Transverse colon (tissue), 4 donors: ENCODE measurements at places on chromosomes 16 and 17. TPM values are rescaled to one million over a fixed set of nuclear protein-coding genes. Genes with fewer than 3 reads are reported as not detected.

- DNase-seq, result no peak
Measured at GRCh38 chr16:19287241-19287640, 1.7 kb downstream of the CLEC19A start.

DNA sequence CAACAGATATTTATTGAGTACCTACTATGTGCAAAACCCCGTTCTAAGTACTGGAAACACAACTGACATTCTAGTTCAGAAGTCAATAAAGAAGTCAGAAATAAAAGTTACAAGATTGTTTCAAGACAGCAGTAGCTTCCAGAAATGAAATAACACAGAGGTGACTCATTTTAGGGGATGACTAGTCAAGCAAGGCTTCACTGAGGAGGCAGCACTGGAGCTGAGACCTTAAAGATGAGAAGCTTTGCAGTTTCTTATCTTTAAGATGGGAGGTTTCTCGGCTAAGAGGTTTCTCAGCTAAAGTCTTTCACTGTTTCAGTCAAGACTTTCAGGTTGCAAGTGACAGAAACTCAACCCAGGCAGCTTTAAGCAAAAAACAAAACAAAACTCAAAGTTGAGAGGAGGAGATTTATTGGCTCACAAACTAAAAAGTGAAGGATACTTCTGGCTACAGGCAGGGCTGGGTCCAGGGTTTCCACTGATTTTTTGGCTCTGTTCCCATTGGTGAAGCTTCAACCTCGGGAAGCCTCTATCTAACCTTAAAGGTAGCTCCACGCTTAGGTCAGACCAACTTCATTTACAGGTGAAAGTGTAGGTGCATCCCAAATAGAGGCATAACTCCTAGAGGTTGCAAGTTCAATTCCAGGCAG lies 7.4 kb upstream of the MMP2 start:
- DNase-seq, result no peak

- DNase-seq, result no peak
Measured at GRCh38 chr16:63945806-63946205, 1176.1 kb downstream of the CDH11 start.

GRCh38 chr16:88783391-88784073 lies 1.5 kb downstream of the PIEZO1 start:
- DNase-seq, result no peak

GRCh38 chr16:64312980-64313379 lies 808.9 kb downstream of the CDH11 start:
- DNase-seq, result no peak

- no peak for DNase-seq
Measured at GRCh38 chr16:72969146-72969545, 78.8 kb downstream of the ZFHX3 start.

- no peak for DNase-seq
Measured at GRCh38 chr17:67459985-67460384, 82.9 kb downstream of the PITPNC1 start.

- DNase-seq, result no peak
Measured at GRCh38 chr17:41823141-41823524, 10.3 kb downstream of the FKBP10 start.

DNA sequence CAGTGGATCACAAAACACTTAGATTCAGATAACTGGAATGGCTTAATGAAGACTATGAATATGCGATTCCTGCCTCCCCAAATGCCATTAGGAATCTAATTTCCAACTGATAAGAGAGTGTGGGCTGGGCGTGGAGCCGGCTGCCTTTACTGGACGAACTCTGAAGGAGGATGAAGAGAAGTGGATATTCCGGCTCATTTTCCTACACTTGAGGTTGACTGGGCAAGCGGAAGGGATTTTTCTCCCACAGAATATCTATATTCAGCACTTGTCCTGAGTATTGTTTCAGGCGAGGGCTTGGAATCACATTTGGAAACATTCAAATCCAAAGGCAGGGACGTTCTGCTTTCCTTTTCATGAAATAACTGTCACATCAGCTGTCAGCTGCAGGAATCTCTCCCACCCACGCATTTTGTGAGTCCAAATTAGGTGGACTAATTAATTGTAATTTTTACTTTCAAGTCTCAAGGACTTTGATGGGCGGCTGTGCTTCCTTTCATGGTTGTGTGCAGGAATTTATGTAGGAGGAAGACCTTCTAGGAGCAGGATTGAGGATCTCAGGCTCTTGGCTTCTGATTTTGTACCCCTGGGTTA lies 138.5 kb downstream of the PITPNC1 start:
- DNase-seq, result no peak

DNA sequence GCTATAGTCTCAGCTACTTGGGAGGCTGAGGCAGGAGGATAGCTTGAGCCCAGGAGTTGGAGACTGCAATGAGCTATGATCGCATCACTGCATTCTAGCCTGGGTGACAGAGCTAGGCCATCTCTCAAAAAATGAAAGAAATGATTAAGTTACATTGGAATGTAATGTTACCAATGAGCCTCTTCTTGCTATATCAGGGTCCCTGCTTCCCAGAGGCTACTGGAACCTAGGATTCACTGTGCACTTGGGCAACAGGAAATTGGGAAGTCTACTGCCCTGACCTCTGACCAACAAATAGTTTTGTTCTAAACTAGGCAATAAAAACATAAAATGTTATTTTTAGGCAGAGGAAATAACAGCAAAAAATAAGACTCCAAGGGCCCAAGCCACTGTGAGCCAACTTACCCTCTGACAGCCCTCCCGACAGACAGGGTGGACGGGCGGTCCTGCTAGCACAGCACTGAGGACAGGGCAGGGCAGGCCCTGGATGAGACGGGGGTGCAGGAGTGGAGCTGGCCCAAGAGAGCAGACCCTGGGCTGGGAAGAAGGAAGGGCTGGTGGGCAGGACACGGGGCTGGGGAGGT lies 27.5 kb downstream of the NSMCE1 start:
- no peak for DNase-seq

GRCh38 chr16:74501484-74502478 lies 80.5 kb upstream of the CLEC18B start:
- no peak for DNase-seq

DNA sequence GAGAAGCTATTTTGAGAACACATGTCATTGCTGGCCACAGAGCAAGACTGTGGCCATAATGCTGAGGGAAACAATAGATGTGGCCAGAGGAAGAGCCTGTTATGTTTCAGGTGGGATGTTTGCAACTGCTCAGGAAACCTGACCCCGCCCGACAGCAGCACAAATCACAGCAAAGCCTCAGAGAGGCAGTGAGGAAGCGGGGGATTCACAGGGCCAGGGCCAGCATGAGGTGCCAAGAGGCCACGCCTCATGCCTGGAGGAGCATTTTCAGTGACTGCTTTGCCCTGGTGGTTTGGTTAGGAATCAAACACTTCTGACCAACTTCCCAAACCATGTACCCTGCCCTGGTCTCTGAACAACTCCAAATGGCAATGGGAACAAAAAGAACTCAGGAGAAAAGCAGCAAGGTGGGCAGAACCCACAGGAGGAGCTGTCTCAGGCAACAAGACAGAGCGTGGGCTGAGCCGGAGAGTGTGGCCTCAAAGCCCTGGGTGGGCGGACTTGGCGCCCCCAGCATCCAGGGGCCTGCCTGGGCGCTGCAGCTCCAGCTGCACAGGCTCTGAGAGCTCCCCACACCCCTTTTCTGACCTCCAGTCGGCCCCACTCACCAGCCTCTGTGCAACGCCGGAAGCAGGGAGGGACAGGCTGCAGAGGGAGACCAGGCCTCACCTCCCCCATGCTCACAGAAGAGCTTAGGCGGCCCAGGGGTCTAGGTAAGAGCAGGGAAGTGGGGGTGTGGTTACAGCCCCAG lies 20.6 kb downstream of the HIC1 start:
- DNase-seq, result no peak

Gene CMTM2
- total RNA-seq, result not detected

Gene SLC22A31
- not detected for total RNA-seq

Gene NPIPA3
- total RNA-seq, result not detected

Gene ITGA2B
- not detected for total RNA-seq
